ENCODE measurements at places on chromosomes 16 and 17.

GRCh38 chr17:57415751-57416207, 159.5 kb downstream of the MSI2 start:
- DNase-seq = no peak

DNA sequence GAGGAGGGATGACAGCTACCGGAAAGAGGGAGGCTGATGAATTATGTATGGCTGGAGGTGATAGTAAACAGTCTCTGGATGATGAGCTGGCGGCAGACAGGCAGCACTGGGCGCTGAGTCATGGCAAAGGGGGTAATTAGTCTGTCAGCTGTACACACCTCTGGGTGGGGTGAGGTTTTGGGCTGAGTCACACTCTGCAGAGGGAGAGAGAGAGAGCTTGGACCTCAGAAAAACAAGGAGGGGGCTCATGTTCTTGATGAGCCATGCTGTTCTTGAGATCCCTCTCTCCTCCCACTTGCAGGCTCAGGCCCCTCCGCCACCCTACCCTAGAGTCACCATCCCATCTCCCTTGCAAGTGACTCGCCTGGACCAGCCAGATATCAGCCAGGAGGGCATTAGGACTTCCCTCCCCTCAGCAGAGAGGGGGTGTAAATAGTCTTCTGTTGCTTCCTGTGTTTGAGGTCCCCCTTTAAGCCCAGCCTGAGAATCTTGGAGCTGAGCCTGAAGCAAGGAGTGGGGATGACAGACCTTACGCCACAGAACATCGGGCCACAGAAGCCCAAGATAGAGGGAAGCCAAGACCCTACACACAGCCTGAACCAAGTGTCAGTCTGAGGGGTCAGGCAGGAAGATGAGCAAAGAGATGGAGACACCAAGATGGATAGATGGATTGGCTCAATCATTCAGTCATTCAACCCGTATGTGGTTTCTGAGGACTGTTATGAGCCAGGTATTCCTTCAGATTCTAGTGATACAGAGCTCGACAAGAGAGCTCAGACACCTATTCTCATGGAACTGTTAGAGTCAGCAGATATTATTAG, 383.2 kb upstream of the CCL2 start:
- DNase-seq = peak; percentile 5

DNA sequence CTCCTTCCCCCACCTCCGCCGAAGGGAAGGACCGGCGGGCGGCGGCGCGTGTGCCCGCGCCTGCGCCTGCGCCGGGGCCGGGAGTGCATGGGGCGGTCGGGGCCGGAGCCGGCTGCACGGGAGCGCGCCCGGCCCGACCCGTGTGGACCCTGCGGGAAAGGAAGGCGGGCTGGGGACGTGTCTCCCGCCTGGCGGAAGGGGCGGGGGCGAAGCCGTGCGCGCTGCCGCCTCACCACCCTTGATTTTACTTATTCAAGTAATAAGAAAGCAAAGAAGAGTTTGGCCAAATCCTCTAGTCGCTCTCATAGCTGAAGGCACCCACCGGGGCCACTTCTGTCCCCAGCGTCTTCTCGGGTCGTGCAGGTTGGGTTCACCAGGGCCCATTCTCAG, 596 bp upstream of the PFN1 start:
- peak; percentile 85 for DNase-seq

DNA sequence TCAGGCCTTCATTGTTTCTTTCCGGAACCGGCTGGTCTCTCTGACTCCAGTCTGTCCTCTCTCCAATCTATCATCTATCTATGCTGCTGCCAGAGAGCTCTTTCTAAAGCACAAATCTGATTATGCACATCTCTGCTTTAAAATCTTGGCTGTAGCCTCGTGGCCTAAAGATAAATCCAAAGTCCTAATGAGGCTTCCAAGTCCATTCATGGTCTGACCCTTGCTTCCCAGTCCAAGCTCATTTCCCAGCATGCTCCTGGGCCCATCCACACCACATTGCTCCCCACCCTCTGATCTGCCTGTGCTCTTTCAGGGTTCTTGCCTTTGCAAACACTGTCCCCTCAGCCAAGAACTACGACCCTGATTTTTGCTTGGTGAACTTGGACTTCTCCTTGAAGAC, 21.5 kb upstream of the PHB1 start:
- DNase-seq = no peak

- DNase-seq = no peak
Measured at GRCh38 chr17:62782730-62783270, 25.3 kb downstream of the MARCHF10 start.

- DNase-seq = no peak
Measured at GRCh38 chr17:66995944-66996343, 31.4 kb downstream of the CACNG4 start.

GRCh38 chr16:89858973-89859614, 14.3 kb upstream of the TCF25 start:
- DNase-seq = no peak

Data from stimulated activated naive CD8-positive, alpha-beta T cell treated with anti-CD3 and anti-CD28 coated beads, Interleukin-15, Interleukin-2, amounts not matched to agents 100 U/mL and 50 U/mL, for 24 hours (primary cell).